NCI-H1092 (cell line): ENCODE measurements at places on chromosomes 4 and X.

DNA sequence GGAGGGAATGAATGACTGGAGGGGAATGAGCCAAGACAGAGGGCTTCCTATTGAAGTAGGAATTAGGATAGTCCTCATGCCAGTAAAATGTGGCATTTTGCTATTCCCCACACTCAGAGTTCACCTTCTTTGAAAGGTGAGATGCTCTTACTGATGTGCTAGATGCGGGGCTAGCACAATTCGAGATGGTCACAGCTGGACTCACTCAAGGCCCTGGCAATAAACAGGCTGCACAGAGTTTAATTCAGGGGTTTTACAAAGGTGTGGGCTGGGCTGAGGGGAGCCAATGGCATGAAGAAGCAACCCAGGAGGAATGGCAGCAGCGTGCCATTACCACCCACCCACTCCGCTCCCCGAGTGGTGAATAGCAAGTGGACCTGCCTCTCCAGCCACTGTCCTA, 55.1 kb downstream of the ENPP6 start:
- DNase-seq: no peak

GRCh38 chr4:106803083-106803482, 233.0 kb downstream of the DKK2 start:
- no peak for DNase-seq

GRCh38 chr4:8308856-8309771, 39.6 kb downstream of the HTRA3 start:
- DNase-seq: no peak

- no peak for DNase-seq
Observed at GRCh38 chr4:57501720-57502119, 391.5 kb upstream of the IGFBP7 start.

DNA sequence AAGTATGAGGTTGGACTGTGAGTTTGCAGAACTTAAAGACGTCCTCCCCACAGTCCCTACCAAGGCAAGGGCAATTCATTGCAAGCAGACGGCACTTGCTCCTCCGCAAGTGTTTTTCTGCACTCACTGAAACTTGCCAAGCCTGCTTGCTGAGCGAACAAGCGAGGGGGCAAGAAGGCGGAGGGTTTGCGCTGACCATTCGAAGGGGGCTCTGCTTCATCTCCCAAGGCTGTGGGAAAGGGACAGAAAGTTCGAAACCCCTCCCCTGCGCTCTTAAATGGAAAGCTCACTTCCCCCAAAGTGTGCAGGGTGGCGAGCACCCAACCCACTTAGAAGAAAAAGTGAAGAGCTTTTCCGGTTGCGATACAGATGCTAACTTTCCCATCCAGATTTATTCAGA, 1.4 kb downstream of the MID1 start:
- DNase-seq: no peak

DNA sequence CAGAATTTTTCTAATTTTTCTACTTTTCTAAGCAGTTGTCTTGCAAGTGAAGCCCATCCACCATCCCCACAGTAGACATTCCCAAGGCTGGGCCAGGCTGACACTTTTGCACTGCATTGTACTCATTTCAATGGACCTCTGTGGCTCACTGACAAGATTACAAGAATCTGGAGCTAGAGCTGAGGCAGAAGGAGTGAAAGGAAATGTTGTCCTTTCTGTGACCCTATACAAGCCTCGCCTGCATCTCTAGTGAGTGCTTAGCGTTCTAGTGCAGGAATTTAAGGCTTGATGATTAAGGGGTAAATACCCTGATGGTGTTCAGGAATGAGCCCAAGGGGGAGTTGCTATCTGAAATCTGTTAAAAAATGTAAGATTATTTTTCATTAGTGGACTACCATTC, 6.3 kb downstream of the MAGED1 start:
- no peak for DNase-seq
